ENCODE measurements at places on chromosomes 1 and 21.

- DNase-seq: no peak
These were observed 12.6 kb upstream of the SERINC2 start for GRCh38 chr1:31400393-31400792.

DNA sequence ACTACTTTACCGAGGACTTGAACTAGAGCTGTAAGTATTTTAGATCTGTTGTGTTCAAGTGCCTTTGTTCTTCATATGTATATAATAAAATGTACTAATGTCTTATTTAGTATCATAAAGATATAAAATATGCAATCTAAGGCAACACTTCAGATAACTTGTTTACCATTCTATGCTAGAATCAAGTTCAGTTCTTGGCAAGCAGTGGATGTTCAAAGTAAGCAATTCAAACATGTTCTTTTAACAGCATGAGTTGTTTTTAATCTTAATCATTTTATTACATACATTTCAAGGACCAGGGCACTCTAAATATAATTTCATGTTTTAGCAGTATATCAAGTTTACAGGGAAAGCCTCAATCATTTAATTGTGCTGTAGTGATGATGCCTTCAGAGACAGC is 47.0 kb downstream of the ZC3H11B start:
- no peak for DNase-seq

GRCh38 chr21:36218691-36219090 is 62.1 kb downstream of the DOP1B start:
- no peak for DNase-seq

- DNase-seq: no peak
These were observed 7.8 kb upstream of the LRRC47 start for GRCh38 chr1:3803905-3804626.

- no peak for DNase-seq
These were observed 5.8 kb upstream of the RAP1GAP start for GRCh38 chr1:21674957-21675356.

DNA sequence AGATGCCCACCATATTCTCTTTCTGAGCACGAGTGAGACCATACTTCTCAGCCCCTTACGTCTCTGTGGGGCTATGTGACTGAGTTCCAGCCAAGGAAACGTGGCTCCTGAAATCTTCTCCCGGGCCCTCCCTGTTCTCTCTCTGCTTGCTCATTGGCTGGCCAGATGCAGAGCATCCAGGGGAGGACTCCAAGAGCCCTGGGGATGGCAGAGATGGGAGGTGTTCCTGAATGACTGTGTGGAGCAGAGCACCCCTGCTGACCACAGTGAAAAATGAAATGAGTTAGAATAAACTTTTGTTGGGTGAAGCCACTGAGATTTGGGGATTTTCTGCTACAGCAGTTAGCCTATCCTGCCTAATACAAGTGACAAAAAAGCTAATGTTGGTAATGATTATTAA is 23.8 kb downstream of the KIAA0040 start:
- no peak for DNase-seq

- no peak for DNase-seq
These were observed 29.7 kb downstream of the SSBP3 start for GRCh38 chr1:54376430-54377039.

DNA sequence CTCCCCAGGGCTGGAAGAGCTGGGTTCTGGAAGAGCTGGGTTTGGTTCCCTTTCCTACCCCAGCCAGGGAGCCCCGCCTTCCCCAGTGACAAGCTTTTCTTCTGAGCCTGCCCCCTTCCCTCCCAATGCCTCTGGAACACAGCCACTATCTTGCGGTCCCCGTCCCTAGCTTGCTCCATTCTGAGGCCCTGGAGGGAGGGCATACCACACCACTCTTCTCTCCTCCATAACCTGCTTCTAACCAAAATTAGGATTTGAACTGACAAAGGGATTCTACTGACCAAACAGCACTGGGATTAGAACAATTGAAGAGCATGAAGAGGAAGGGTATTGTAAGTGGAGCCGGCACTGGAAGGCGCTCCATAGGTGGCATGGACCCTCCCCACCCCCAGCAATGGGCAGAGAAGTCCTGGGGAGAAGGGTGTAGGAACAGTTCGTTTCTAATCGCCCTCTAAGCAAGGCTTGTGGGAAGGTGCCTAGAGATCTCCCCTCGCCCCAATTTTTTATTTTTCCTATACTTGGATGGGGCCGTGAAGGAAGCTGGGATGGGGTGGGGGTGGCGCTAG is 690 bp downstream of the C1orf216 start:
- no peak for DNase-seq

DNA sequence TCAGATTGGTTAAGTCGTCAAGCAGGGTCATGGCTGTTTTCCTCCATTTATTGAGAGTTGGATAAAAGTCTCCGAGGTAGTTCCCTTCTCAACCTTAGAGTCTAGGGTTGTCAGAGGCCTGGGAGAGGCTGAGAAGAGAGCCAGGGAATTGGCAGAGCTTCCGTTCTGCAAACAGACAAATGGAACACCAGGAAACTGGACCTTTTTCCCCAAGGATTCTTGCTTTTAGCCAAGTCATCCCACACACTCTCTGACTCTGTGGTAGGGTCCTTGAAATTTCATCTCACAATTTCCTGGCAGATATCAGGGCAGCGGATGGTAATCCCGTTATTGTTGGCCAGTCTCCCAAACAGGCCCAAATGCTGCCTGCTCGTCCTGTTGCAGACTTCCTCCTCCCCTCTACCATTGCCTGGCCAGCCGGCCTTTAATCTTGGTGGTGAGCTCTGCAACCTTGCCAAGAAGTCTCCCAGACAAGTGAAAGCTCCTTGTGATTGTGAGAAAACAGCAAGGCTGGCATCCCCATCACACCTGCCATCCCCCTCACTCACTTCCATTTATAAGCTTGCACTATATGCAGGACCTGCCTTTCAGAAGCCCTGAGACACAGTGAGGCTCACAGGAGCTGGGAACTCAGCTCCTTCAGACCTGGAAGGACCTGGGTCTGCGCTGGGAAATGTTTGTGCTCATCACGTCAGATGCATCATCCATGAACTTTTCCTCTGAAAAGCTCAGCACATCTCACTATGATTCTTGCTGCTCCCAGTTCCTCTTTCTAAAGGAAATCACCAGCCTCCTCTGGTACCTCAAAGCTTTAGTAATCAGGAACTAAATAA is 13.7 kb upstream of the SRP9 start:
- DNase-seq: no peak

DNA sequence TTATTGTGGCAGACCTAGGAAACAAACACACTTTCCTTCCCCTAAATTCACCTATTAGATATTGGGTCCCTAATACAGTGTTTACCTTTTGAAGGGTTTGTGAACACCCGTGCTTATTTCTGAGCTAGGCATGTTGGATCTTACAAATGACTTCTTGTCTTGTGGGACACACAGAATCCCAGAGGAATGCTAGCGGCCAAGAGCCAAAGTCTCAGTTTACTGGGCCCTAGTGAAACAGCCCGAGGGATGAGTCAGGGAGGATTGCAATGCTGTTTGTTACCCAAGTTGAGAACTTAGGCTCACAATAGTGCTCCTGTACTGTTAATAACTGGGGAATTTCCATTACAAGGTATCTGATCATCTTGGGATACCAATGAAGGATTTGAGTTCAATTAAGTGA is 100.1 kb upstream of the AKT3 start:
- DNase-seq: no peak

DNA sequence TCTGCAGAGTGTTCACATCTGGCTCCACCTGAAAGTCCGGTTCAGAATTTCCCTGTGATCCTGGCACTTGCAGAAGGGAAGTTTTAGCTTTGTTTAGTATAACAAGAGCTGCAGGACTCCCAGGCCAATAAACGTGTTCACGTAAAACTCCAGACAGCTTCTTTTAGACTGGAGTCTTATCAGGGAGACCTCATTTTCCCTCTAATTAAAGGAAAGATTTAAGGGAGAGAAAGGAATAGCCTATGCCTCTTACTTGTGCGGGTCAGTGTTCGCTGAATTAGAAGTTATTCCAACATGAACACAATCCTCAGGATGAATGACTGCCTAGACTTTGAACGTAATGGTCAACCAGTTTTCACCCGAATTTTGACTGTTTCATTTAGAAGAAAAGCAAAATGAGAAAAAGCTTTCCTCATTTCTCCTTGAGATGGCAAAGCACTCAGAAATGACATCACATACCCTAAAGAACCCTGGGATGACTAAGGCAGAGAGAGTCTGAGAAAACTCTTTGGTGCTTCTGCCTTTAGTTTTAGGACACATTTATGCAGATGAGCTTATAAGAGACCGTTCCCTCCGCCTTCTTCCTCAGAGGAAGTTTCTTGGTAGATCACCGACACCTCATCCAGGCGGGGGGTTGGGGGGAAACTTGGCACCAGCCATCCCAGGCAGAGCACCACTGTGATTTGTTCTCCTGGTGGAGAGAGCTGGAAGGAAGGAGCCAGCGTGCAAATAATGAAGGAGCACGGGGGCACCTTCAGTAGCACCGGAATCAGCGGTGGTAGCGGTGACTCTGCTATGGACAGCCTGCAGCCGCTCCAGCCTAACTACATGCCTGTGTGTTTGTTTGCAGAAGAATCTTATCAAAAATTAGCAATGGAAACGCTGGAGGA is 202.1 kb upstream of the SGIP1 start:
- no peak for DNase-seq

DNA sequence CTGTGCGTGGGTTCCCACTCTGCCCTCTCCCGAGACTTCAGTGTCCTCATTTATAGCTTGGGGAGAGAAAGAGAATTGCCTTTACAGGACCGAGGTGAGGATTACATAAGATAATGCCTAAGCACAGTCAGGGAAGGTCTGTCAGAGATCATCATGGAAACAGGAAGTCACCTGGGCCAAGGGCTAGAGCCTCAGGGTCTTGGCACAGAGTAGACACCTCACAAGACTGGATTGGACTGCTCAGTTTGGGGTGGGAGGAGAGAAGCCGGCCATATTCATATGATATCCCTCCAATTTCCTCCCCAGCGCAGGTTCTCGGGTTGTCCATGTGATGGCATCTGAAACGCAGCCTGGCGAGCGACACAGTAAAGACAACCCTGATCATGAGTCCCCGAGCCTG is 3.8 kb downstream of the CNR2 start:
- no peak for DNase-seq

- no peak for DNase-seq
These were observed 3.4 kb upstream of the FALEC start for GRCh38 chr1:150511985-150512660.

DNA sequence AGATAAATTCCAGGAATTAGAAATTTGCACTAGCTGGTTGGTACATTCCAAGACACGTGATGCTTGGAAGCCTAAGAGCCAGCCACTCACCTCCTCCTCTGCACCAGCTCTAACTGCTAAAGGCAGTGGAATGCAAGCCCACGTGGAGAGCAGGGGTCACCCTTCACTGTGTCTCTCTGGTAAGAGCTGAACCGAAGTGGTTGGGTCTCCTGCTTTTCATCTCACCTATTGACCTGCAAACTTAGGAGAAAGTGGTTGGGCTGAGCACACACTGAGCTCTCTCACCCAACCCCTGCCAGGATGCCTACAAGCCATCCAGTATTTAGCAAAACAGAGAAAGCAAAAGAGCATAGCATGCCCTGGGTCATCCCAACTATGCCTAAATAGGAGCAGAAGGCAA is 19.3 kb downstream of the HAO2 start:
- DNase-seq: no peak

- no peak for DNase-seq
These were observed 81.1 kb upstream of the BTG3 start for GRCh38 chr21:17693801-17694200.

- no peak for DNase-seq
These were observed 94.8 kb upstream of the SGIP1 start for GRCh38 chr1:66439031-66439740.

DNA sequence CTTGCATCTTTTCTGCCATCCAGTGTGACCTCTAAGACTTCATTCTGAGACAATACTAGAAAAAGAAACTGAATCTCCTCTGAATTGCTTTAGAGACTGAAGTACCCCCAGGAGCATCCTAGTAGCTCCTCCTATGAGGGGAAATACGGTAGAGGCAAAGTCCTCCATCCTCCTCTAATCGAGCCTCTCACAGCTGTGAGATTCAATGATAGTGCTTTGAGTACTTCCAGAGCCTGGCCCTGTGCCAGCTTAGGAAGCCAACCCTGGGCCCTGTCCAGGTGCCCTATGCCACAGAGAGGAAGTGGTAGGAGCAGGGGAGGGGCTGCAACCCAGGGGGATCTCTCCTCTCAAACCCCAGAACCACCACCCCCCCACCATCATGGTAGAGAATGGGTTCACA is 10.7 kb downstream of the RORC start:
- no peak for DNase-seq

- no peak for DNase-seq
These were observed 132.7 kb upstream of the SGIP1 start for GRCh38 chr1:66401244-66401643.

DNA sequence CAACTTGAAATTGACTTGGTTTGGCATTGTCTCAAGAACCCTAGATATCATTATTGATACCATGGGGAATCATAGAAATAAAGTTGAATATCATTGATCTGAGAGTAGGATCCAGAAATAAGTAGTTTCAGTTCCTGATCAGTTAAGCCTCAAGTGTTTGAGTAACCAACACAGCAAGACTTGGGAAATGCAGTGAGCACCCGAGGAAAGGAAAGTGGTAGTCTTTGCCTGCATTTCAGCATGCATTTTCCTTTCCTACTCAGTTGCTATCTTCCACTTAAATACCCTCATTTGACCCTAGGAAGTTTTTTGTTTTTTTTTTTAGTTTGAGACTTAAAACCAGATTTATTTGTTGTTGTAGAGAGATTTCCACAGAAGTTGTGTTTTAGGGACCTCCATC is 18.9 kb downstream of the CLEC20A start:
- DNase-seq: no peak

All from stimulated activated CD8-positive, alpha-beta memory T cell treated with anti-CD3 and anti-CD28 coated beads, Interleukin-15, amount 100 ng/mL, for 1 hour (primary cell).